ENCODE measurements at places on chromosomes 13 and 19.
A peak's percentile ranks its signal among the peaks of the same experiment; 100 is the strongest.

GRCh38 chr19:47109541-47110375 lies 3.8 kb downstream of the ZC3H4 start:
- peak; percentile 50 for DNase-seq

GRCh38 chr19:48913114-48913889 lies 13.2 kb downstream of the NUCB1 start:
- no peak for DNase-seq

DNA sequence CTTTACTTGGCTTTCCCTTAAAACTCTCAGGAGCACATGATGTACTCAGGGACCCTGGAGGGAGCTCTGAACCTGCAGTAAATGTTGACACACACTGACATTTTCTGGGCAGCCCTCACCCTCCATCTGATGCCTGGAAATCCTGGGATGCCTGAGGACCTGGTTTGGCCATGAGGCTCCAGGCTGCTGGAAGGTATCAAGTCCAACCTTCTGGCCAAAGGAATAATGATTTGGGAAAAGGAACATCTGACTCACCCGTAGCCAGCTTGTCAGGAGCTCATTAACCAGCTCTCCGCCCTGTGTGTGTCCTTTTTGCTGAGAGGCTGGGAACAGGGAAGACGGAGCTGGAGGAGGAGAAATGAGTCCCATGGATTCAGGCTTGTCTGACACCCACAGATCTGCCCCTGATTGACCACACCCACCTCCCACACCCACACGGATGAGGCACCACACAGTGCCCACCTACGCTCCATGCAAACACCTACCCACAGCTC lies 10.3 kb downstream of the ZNF558 start:
- no peak for DNase-seq

- no peak for DNase-seq
These were observed 58.7 kb downstream of the TEX26 start for GRCh38 chr13:30991184-30991583.

DNA sequence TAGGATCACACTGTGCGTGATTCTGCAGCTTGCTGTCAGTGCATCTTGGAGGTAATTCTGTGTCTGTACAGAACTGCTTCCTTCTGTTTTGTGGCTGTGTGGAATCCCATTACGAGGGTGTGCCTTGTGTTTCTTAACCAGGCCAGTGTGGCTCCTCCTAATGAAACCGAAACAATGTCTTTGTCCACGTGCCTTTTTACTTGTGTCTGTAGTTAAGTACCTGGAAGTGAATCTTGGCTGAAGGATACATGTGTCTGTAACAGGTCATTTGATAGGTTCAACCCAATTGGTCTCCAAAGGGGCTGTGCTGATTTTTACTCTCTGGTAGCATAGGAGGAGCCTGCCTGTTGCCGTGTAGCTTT lies 13.1 kb downstream of the NOP53 start:
- no peak for DNase-seq

All from stimulated activated CD8-positive, alpha-beta memory T cell treated with anti-CD3 and anti-CD28 coated beads, Interleukin-15, amount 100 ng/mL, for 48 hours (primary cell).